Activated CD8-positive, alpha-beta memory T cell treated with anti-CD3 and anti-CD28 coated beads for 36 hours (primary cell): ENCODE measurements at places on chromosomes 2 and 18. TPM values are rescaled to one million over a fixed set of nuclear protein-coding genes. Genes with fewer than 3 reads are reported as not detected.

Gene SLC4A5
- total RNA-seq = 1.6 TPM

Gene NT5DC4
- total RNA-seq = not detected

Gene PRSS56
- total RNA-seq = not detected

Gene RPRM
- not detected for total RNA-seq

Gene AKAIN1
- not detected for total RNA-seq

Gene BMP10
- total RNA-seq = not detected

Gene PIKFYVE
- total RNA-seq = 15.1 TPM

Gene TSPYL6
- total RNA-seq = not detected

Gene ACMSD
- total RNA-seq = not detected

Gene POMC
- total RNA-seq = 4.8 TPM
